Bronchus fibroblast of lung (primary cell): ENCODE measurements at places on chromosomes 1 and 21. TPM values are rescaled to one million over a fixed set of nuclear protein-coding genes. Genes with fewer than 3 reads are reported as not detected.

Gene ADCY10
- total RNA-seq = not detected in 2 replicates

Gene GAS5
- 496 and 502 TPM in 2 replicates for total RNA-seq

Gene FAM163A
- not detected in 2 replicates for total RNA-seq

Gene CLCA4
- not detected in 2 replicates for total RNA-seq

Gene SLC45A1
- total RNA-seq = 3.0 and 3.5 TPM in 2 replicates

Gene ANKRD34A
- total RNA-seq = 0.59 and 1.3 TPM in 2 replicates

Gene CHIT1
- total RNA-seq = not detected in 2 replicates

Gene CLCA1
- total RNA-seq = not detected in 2 replicates

Gene TTC22
- not detected in 2 replicates for total RNA-seq

Gene CD247
- not detected in 2 replicates for total RNA-seq

Gene TRIM45
- total RNA-seq = 3.0 and 4.0 TPM in 2 replicates

Gene HSF2BP
- total RNA-seq = 0.34 and 0.45 TPM in 2 replicates

Gene LDLRAD1
- not detected in 2 replicates for total RNA-seq

Gene ANGPTL3
- total RNA-seq = not detected in 2 replicates

Gene CRYAA
- total RNA-seq = not detected in 2 replicates

Gene ADAMTS1
- 13.5 and 15.5 TPM in 2 replicates for total RNA-seq

Gene C4BPB
- not detected in 2 replicates for total RNA-seq
